ENCODE measurements at places on chromosomes 12 and 14.

- DNase-seq, result no peak
These were observed 311.6 kb downstream of the LRIG3 start for GRCh38 chr12:58608711-58609110.

- DNase-seq, result no peak
These were observed 94.1 kb downstream of the PHLDA1 start for GRCh38 chr12:75937486-75937885.

DNA sequence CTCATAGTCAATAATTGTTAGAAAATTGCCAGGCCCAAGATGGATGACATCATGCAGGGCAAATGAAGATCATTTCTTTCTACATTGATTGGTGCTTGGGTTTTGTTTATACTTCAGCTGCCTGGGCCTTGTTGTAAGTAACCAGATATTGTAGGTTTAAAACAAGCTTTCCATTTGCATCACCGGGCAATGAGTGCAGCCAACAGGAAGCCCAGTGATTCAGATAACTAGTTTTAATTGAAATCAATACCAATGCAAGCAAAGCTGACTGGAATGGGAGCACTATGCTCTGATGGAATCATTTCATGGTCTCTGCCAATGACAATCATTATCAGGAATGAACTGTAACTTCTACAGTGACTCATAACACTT lies 279.3 kb downstream of the DUSP6 start:
- DNase-seq, result no peak

DNA sequence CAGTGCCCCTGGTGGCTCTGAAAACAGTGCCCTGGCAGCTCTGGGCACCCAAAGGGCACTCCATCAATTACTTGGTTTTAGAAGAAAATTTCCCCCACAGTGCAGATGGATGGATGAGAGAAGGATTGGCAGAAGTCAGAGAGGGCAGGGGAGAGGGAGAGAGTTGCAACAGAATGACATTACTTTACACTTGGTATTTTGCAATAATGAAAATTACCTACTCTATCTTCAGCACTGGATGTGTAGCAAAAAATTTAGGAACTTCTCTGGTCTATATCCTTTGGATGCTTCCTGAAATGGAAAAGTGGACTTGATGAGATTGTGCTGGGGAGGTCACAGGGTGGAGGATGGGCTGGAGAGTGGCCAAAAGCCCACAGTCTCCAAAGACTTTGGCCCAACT lies 193.2 kb downstream of the CHST11 start:
- DNase-seq, result no peak

DNA sequence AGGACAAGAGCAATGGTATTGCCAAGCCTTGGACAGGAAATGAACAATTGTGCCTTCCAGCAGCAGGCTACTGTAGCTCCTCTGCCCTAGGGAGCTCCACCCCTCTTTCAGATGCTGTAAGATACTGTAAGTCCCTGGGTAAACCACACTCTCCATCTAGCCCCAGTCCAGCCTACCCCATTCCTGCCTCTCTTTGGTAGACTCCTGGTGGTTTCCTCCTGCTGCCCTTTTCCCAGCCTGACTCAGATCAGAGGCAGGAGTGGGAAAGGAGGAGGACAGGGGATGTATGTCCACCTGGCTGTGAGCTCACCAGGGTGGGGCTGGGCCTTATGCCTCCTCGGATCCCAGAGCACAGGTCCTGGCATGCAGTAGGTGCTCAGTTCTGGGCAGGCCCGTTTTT lies 174.6 kb downstream of the ESRRB start:
- DNase-seq, result no peak

DNA sequence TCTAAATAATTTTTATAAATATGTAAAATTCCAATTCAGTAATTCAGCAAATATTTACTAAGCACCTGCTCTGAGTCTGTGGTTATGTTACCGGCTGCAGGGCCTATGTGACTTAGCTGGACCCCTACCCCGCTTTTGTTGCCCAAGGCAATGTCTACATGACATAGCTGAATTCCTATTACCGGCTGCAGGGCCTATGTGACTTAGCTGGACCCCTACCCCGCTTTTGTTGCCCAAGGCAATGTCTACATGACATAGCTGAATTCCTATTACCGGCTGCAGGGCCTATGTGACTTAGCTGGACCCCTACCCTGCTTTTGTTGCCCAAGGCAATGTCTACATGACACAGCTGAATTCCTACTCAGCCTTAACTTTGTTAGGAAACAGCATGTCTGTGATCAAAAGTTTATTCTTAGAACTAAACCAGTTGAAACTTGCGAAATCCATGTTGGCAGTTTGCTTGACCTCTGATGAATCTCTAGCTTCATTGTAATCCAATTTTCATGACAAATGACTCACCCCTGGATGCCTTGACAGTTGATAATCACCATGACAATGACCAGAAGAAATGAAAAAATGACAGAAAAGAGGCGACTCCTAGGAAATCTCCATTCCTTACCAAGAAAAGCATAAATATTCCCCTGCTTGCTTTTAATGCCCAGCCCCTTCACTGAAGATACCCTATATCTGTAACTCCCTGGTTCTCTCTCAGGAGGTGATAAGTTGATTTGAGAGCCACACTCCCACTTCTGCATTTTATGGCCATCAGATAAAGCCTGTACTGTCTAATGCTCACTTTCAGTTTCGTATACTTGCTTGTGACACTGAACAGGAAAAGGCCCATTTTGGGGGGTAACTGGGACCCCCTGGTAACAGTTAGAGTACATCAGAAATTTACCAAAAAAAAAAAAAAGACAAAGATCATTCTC lies 148.4 kb upstream of the SYT10 start:
- DNase-seq, result no peak

- no peak for DNase-seq
These were observed 98.9 kb downstream of the NUMB start for GRCh38 chr14:73359445-73359844.

- DNase-seq, result no peak
These were observed 36.9 kb upstream of the CCDC198 start for GRCh38 chr14:57530571-57530970.

Measured in stimulated activated CD8-positive, alpha-beta memory T cell treated with anti-CD3 and anti-CD28 coated beads, Interleukin-7, amount 100 ng/mL, for 1 hour (primary cell).